AG20443 (cell line): ENCODE measurements at places on chromosomes 1 and 21.

- DNase-seq, result no peak
Observed at GRCh38 chr1:242081446-242081845, 82.5 kb upstream of the MAP1LC3C start.

DNA sequence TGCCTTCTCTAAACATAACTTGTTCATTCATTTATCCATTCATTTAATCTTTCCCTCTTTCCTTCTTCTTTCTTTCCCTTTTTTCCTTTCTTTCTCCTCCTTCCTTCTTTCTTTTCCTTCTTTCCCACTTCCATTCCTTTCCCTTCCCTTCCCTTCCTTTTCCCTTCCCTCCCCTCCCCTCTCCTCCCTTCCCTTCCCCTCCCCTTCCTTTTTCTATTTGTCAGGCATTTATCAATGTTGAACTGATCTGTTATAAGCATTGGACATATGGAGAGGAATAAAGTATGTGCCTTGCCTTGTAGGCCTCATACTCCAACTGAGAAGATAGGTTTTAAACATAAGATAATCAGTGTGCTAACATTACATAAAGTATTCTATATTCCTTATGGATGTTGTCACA, 23.7 kb upstream of the ATP6V1G3 start:
- no peak for DNase-seq

DNA sequence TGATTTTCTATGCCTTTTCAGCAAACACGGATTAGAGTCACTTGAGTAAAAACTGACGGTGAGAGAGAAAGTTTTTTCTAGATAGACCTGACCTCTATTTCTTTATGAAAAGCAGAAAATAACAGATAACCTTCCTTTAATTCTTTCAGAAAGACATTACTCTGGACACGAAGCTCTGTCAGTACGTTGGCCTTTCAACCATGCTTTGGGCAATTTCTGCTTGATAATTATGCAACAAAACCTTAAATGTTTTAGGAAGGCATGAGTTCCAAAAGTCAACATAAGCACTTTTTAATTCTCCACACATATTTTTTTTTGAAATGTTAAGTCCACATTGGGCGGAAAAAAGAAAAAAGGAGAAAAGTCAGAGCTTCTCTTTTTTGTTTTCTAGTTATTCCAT, 137.8 kb downstream of the AKT3 start:
- no peak for DNase-seq

DNA sequence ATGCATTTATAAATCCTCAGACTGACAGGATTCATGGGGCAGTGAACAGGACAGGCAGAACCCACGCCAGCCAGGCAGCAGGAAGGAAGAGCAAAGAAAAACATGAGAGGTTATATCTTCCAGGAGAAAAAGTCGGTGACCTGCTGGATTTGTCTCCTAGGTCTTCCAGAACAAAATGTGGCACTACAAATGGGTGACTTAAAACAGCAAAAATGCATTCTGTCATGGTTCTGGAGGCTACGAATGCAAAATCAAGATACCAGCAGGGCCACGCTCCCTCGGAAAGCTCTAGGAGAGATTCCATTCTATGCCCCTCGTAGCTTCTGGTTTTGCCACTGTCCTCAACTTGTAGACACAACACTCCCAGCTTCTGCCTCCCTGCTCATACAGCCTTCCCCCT, 63.4 kb downstream of the PSMG1 start:
- no peak for DNase-seq

- peak; percentile 76 for DNase-seq
Observed at GRCh38 chr1:1782399-1783221, 4.3 kb upstream of the NADK start.

- no peak for DNase-seq
Observed at GRCh38 chr1:87941337-87941946, 612.8 kb downstream of the LMO4 start.

DNA sequence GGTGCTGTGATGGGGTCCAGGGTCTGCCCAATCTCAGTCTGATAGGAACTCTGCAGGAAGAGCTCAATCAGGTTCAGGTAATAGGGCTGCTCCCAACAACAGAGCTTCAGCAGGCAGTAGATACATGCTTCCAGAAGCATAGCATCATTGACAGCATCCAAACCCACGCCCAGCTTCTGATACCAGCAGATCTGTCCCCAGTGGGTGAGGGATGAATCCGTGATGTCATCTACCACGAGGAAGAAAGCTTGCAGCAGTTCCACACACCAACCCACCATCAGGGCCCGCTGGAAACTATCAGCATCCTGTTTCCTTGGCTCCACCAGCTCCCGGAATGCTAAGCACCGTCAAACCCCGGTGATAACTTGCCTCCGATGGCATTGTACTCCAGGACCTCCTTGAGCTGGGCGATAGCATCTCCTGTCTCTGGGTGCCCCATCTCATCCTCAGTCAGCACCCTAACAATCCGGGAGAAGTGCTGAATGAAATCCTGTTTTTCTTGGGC, 14.7 kb downstream of the NEK2 start:
- DNase-seq, result no peak

DNA sequence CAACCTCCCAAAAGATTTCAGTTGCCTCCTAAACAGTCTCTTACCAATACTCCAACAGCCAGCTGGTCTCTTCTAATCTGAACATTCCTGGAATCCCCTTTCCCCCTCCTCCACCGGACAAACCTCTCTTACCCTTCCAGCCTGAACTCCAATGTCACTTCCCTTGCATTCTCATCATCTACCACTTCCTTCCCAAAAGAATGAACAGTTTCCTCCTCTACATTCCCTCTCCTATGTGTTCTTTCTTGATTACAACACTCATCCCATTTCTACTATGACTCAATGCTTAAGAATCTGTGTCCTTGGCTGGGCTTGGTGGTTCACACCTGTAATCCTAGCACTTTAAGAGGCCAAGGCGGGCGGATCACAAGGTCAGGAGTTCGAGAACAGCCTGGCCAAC, 417.1 kb downstream of the SETD4 start:
- DNase-seq, result no peak

DNA sequence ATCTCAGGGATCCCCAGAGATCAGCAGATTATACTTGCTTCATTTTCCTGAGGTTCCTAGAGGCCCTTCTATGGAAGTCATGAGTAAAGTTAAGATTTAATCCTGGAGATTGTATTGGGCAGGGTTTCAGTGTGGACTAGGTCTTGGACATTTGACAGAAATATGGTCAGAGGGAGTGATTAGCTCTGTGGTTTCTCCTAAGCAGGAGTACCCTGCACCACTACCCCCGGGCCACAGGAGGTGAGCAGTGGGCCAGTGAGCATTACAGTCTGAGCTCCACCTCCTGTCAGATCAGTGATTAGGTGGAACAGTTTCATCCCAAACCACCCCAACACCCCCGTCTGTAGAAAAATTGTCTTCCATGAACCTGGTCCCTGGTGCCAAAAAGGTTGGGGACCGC, 43.2 kb downstream of the PHACTR4 start:
- no peak for DNase-seq

DNA sequence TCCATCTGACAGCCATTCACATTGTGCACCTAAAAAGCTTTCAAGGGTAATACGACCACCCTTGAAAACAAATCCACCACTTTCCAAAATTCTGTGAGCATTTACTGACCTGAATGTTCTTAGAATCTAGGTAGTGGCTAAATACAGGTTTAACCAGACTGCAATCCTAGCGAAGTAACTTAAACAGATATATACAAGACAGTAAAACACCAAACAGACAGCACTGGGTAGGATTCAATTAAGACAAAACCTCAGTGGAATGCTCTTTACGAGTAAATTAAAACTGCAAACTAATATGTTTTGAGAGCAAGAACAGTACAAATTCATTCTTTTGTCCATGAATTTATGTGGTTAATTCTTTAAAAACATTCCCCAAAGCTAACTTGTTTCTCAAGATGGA, 354.2 kb upstream of the ESRRG start:
- DNase-seq, result no peak

GRCh38 chr1:77467741-77468140, 185.9 kb downstream of the AK5 start:
- no peak for DNase-seq

- DNase-seq, result no peak
Observed at GRCh38 chr1:19885821-19886220, 3.6 kb downstream of the OTUD3 start.

- peak; percentile 63 for DNase-seq
Observed at GRCh38 chr1:6962996-6963911, 178.0 kb downstream of the CAMTA1 start.

DNA sequence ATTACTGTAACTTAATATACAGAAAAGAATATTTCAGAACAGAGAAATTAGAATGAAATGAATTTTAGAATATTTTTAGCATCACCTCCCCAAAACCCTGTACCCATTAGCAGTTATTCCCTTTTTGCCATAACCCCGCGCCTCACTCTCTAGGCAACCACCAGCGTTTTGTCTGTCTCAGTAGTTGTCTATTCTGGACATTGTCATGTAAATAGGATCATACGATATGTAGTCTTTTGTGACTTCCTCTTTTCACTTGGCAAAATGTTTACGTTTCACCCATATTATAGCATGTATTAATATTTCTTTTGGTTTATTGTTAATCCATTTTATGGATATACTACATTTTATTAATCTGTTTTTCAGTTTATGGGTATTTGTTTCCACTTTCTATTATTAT, 24.9 kb downstream of the SOAT1 start:
- no peak for DNase-seq

GRCh38 chr1:227544067-227545050, 19.0 kb upstream of the ZNF678 start:
- DNase-seq, result no peak

DNA sequence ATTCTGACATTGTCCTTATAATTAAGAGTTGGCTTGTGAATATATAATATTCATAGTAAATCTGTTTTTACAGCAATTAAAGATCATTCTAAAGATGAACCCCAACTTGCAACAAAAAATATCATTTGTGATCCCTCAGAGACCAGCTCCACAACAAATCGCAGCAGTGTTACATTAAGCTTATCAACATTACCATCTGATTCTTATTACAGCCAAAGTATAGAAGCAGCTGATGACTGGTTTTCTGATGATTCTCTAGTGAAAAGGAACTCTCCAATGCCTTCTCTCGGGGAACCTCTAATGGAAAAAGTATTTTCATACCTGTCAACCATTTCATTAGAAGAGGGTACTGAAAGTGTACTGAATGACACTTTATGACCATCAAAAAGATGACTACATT, 45.4 kb downstream of the C1orf185 start:
- DNase-seq, result no peak

DNA sequence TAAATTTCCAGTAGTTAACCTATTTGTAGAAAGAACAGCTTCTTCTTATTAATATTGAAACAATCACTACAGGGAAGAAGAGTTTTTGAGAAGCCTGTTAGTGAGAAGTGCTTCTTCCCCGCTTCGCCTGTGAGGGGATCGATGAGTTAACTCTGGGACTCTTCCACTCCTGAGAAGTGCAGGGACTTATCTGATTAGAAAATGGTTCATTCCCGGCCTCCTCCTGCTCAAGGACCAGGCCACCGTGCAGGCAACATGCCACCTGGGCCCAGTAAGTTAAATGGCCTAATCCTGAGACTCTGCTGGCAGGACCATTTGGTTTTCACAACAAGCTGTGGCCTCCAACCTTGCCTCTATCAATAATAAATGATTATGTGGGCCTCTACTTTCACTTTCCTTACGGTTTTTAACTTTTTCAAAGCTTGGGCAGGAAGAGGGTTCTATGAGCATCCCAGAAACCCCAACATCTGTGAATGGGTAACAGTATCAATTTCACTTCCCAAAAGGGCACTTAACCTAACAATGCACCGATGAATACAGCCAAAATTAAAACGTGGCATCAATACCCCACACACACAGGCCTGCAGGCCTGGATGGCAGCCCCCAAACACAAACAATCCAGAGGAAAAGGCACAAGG, 33.1 kb downstream of the SIPA1L2 start:
- no peak for DNase-seq

- DNase-seq, result no peak
Observed at GRCh38 chr1:75165264-75165663, 31.1 kb downstream of the LHX8 start.

- peak; percentile 42 for DNase-seq
Observed at GRCh38 chr1:234111458-234112142, 207.1 kb downstream of the SLC35F3 start.

- no peak for DNase-seq
Observed at GRCh38 chr1:181858135-181858534, 203.4 kb downstream of the ZNF648 start.

GRCh38 chr1:157517016-157517415, 35.3 kb downstream of the FCRL5 start:
- no peak for DNase-seq

DNA sequence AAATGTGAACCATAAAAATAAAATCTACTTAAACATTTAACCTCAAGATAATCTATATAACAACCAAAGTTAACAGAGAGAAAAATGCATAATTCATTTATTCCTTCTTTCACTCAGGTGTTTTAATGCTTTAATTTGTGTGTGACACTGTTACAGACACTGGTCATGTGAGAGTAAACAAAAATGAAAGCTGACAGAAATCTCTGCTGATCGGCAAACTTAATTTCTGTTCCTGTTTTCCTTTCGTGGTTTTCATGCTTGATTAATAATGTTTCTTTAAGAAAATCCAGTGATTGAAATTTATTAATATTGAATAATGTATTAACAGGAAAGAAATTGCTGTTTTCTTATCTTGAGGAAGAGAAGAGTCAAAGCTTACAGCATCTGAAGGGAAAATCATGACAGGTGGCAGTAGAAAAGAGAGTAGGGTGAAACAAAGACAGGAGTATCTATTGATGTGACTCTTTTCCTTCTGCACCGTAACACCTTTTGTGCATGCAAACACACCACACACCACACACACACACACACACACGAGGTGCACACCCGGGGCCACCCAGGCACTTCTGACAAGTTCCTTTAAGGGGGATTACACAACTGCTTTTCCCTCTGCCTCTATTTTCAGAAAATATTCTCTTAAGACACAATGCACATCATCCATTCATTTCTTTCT, 1.6 kb downstream of the OR2AK2 start:
- DNase-seq, result no peak

DNA sequence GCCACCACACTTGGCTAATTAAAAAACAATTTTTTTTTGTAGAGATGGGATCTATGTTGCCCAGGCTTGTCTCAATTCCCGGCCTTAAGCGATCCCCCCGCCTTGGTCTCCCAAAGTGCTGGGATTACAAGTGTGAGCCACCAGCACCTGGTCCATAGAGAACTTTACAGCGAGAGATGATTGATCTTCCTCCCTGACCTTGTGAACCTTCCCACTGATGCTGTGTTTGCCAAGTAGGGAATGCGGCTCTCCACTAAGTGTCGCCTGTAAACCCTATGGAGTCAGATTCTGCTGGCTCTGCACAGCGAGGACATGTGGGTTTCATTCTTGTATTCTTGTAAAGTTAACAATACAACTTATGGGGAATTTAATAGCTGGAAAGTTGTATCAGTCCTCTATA, 81.3 kb upstream of the LYST start:
- DNase-seq, result no peak
